CD4-positive, CD25-positive, alpha-beta regulatory T cell (primary cell): ENCODE measurements at places on chromosomes 11 and 22. TPM values are rescaled to one million over a fixed set of nuclear protein-coding genes. Genes with fewer than 3 reads are reported as not detected.

DNA sequence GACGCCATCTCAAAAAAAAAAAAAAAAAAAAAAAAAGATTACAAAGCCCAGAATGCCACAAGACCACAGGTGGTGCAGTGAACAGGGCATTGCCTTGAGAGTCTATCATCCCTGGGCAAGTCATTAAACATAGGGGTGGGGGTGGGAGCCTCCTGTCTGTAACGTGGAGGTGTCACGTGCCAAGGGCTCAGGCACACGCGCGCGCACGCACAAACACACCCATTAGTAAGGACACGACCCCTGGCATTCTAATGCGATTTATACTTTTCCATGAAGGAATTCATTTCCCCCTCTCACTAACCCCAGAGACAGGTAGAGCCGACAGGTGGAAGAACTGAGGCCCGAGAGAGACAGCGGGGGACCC lies 5.8 kb upstream of the GCAT start:
- no peak overlapping the region for H3K4me3 ChIP-seq
- H3K27ac ChIP-seq, result no peak overlapping the region
- H3K36me3 ChIP-seq, result no peaks in the 10 kb centered on the region

Gene PANX3
- total RNA-seq, result not detected

DNA sequence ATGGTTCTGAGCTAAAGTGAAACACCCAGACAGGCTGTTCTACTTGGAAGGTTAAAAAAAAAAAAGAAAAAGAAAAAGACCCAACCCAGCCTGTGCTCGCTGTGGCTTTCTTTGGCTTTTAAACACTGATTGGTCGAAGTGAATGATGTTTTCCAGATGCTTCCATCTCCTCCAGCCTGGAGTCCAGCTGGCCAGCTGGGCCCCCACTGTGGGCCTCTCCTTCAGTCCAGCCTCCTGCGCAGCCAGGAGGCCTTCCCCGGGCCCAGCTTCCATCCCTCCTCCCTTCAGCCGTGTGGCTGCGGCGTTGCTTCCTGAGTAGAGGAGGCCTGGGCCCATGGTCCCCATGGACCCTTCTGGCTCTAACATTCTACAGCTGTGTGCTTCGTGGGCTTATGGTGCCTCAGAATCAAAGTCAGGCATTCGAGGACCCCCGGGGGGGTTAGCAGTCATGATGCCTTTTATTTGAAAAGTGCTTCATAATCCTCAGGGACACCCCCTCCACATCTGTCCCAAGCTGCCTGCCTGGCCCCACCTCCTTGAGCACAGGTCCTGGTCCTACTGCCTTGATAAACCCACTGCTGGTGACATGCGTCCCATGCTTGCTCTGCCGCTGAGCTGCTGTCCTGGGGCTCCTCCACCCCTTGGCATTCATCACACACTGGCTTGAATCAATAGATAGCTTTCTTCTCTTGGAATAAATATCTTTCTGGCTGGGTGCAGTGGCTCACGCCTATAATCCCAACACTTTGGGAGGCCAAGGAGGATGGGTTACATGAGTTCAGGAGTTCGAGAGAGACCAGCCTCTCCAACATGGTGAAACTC lies 42.2 kb upstream of the FBLN1 start:
- no peaks in the 10 kb centered on the region for H3K27me3 ChIP-seq
- no peaks in the 10 kb centered on the region for H3K4me1 ChIP-seq
- no peak for DNase-seq
- H3K4me3 ChIP-seq, result no peak overlapping the region

DNA sequence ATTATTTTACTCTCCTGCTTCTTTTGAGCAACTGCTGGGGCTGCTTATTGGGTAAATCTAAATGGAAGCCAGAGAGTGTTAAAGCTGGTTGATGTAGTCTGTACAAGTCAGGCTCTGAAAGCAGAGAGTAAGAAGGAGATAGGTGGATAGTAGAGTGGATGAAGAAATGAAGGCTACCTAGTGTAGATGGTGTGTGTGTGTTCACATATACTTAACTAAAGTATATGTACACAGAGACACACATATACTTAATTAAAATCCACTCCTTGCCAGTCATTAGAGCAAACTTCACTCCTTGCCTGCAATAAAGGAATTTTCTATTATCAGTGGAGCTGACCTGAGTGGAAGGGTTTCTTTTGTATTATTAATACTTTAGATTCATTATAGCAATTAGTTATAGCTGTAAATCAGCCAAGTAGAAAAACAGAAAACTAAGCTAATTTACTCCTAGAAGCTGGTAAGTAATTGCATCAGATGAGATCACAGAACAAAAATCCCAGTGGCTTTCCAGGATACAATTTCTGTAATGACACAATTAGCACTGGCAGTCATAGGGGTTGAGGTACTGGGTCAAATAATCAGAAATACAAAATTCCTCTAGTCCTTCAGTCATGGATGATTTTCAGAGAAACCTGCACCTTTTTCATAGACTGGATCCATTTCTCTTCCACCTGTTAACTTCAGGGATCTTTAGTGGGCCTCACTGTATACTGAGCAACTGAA lies 40.7 kb upstream of the CCDC179 start:
- no peaks in the 10 kb centered on the region for H3K4me1 ChIP-seq
- no peaks in the 10 kb centered on the region for H3K36me3 ChIP-seq
- no peaks in the 10 kb centered on the region for H3K27me3 ChIP-seq
- H3K4me3 ChIP-seq, result no peak overlapping the region
- no peak overlapping the region for H3K27ac ChIP-seq
